WTC11 (cell line): ENCODE measurements at places on chromosomes 12 and 14. TPM values are rescaled to one million over a fixed set of nuclear protein-coding genes. Genes with fewer than 3 reads are reported as not detected.

Gene RGS6
- total RNA-seq = 1.0 to 1.2 TPM (median 1.2 TPM) in 3 replicates

- DNase-seq = no peak
Measured at GRCh38 chr14:92974541-92975345, 51.8 kb downstream of the CHGA start.

DNA sequence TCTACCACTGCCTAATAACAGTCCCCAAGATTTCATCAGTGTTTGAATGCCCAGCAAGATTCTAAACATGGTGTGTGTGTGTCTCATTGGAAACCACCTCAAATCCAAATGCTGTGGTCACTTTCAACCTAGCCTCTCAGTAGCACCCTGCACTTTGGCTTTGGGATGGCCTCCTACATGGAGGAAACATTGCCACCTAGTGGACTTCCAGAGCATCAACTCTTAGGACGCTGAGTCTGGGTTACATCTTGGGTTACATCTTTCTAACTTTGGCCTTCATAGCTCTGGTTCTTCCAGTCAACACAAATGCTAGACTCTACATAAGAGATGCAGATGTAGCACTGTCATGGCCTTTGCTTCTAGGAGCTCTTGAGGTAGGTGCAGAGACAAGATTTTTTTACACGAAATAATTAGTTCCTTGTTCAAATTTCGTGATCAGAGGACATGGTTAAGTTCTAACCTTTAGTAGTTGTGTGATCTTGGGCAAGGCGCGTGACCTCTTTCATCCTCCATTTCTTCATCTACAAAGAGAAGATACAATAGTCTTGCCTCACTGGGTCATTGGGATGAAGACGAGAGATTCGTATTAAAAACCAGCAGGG is 113.5 kb upstream of the VASH1 start:
- peak; percentile 32 for DNase-seq

DNA sequence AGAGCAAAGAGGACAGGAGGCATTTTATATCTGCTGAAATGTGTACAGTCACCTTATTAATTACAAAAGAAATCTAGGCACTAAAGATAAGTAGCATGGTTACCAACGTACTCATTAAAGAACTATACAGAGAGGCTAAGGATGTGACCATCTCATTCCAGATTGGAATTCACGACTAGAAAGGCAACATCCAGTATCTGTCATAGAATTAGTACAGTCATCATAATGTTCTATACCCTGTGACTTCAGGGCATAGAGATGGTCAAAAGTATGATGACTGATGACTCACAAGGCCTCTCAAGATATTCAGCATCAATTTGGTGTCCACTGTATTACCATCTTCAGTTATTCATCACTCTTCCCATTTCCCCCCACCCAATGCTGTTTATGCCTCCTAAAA is 144.0 kb upstream of the PLEKHG7 start:
- no peak for DNase-seq

GRCh38 chr14:62084020-62084419 is 321.8 kb downstream of the SNAPC1 start:
- DNase-seq = no peak

DNA sequence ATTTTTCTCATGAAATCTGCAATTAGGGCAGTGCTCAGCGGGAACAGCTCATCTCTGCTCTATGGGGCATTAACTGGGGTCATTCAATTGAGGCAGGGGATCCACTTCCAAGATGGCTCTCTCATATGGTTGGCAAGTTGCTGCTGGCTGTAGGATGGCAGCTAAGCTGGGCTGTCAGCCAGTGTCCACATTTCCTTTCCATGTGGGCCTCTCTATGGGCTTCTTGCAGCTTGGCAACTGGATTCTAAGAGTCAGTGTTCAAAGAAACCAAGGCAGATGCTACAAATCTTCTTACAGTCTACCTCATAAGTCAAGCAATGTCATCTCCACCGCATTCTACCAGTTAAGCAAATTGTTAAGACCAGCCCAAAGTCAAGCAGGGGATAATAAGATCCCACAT is 50.3 kb upstream of the TMCC3 start:
- DNase-seq = no peak

DNA sequence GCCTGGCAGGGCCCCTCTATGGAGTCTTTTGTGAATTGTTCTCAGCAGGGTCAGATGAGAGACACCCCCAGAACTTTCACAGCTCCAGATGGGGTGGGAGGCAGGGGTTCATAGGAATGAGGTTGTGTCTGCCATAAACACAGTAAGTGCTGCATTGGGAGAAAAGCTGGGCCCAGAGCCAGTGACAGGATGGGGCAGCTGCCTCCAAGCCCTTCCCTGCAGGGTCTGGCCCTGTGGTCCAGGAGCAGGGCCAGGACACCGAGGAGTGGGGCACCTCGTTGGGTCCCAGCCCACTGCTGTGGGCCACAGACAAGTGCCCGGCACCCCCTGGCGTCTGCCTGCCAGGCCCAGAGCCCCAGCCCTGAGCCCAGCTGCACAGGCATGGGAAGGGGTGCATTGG is 13.3 kb downstream of the INF2 start:
- no peak for DNase-seq

Gene MYH6
- total RNA-seq = 0.09 to 0.14 TPM (median 0.09 TPM) in 3 replicates

DNA sequence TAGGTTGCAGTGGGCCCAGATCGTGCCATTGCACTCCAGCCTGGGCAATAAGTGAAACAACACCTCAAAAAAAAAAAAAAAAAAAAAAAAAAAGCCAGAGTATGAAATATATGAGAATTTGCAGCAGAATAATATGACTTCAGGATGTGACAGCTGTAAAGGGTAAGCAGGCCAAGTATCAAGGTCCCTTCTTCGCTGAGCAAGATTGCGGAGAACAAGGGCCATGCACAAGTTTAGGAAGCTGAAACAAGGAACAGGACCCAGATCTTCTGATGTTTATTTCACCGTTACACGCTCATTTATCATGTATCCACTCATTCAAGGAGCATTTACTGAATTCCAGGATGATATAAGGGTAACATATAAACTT is 659 bp upstream of the FOXJ2 start:
- DNase-seq = no peak

DNA sequence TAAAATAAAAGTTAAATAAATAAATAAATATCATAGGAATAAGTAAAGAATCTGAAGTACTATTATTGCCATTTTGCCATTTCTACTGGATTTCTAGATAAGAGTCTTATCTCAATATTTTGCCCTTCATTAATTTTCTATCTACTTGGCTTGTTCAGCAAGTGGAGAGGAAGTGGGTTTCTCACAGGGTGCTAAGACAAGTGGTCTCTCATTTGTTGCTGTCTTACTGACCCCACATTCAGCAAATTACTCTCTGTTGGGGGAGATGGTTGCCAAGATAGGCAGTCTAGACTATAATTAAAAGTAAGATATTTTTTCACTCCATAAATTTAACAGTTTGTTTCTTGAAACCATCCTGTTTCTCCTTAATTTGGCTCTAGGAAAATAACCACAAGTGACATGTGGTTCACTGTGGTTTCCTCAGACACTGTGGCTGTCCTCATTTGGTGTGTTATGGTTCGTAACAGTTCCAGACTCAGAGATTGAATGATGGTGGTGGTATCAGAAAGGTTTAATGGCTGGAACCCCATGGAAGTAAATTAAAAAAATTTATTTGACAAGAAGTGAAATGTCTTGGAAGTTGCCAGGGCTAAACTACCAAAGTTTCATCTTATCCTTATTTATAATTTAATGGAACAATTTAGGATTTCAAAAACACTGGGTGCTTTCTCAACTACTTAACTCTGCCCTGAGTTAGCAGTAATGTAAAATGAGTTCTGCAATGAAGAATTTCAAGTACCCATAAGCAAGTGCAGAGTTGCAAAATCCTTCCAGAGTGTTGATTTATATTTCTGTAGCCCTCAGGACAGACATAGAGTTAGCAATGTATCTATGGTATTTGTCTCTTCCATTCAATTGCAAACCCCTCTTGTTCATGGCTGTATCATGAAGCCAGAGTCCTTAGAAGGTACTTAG is 214.8 kb downstream of the MSRB3 start:
- DNase-seq = no peak

Gene OR9K2
- total RNA-seq = not detected in 3 replicates

GRCh38 chr12:131105736-131106348 is 152.1 kb downstream of the ADGRD1 start:
- DNase-seq = peak; percentile 4

Gene GNPNAT1
- 39.5 to 43.5 TPM (median 43.5 TPM) in 3 replicates for total RNA-seq

GRCh38 chr14:102965971-102966655 is 43.6 kb downstream of the AMN start:
- DNase-seq = no peak

- DNase-seq = no peak
Measured at GRCh38 chr12:16564675-16565074, 41.3 kb downstream of the LMO3 start.

DNA sequence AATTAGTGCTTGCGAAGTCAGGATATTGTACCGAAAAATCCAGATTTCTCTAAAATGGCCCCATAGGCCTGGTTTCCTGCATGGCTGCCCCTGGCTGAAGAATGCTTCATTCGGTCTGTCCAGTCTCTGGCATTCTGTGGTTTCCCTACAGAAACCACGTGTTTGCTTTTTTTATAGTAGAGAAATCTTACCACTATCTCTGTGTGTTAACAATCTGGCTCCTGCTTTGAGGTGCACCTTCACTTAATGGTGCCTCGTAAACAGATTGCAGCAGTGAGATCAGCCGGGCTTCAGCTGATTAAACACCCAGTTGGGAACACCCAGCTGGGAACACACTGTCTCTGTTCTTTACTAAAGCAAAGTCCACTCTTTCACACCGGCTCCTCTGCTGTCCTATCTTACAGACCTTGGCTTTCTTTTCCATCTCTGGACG is 6.7 kb upstream of the DNAAF2 start:
- no peak for DNase-seq

Gene PRH2
- total RNA-seq = 0.52 TPM in 1 of 3 replicates, not detected in the others

- no peak for DNase-seq
Measured at GRCh38 chr12:105060715-105061378, 23.4 kb downstream of the ALDH1L2 start.

GRCh38 chr12:65126482-65126881 is 5.4 kb upstream of the WIF1 start:
- no peak for DNase-seq

- no peak for DNase-seq
Measured at GRCh38 chr12:119627686-119628085, 34.1 kb downstream of the TMEM233 start.

Gene CCDC175
- total RNA-seq = 0.16 to 0.27 TPM in 2 of 3 replicates, not detected in the other

Gene SLC5A8
- 0.05 to 0.07 TPM in 2 of 3 replicates, not detected in the other for total RNA-seq

Gene RPGRIP1
- 0.41 to 0.71 TPM (median 0.50 TPM) in 3 replicates for total RNA-seq

DNA sequence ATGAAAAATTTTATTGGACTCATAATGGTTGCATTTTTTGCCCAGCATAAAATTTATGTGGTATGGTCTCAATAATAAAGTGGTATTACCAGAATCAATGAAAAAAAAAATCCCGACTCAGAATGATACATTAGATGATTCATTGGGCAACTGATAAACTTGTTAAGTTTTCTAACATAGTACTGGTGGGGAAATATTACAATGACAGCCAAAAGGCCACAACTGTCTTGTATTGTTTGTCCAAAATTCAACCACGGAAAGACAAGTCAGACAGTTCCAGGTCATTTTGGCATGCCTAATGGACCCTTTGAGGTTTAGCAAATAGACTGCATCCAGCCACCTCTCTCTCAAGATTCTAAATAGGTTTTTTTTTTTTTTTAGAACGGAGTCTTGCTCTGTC is 70.5 kb upstream of the TRIM9 start:
- DNase-seq = no peak

- DNase-seq = no peak
Measured at GRCh38 chr12:17326649-17327048, 720.7 kb upstream of the LMO3 start.

Gene POTEM
- not detected in 3 replicates for total RNA-seq

Gene CMTM5
- total RNA-seq = 0.24 to 0.41 TPM (median 0.39 TPM) in 3 replicates

Gene GALNT4
- 2.9 to 3.9 TPM (median 3.2 TPM) in 3 replicates for total RNA-seq

- DNase-seq = no peak
Measured at GRCh38 chr14:54457609-54457996, 16.4 kb upstream of the CNIH1 start.

- no peak for DNase-seq
Measured at GRCh38 chr12:51128919-51129318, 44.0 kb downstream of the TFCP2 start.
